ENCODE measurements at places on chromosomes 1 and 21. TPM values are rescaled to one million over a fixed set of nuclear protein-coding genes. Genes with fewer than 3 reads are reported as not detected.

- no peak for DNase-seq
- H3K27ac ChIP-seq, result no peak overlapping the region
- no peaks in the 10 kb centered on the region for H3K27me3 ChIP-seq
- H3K4me3 ChIP-seq, result no peak overlapping the region
- H3K36me3 ChIP-seq, result no peaks in the 10 kb centered on the region
- peaks cover 2% of the 10 kb centered on the region for H3K4me1 ChIP-seq
These were observed 43.3 kb downstream of the EBNA1BP2 start for GRCh38 chr1:43128816-43129215.

GRCh38 chr1:178122283-178122682, 28.4 kb downstream of the RASAL2 start:
- DNase-seq, result no peak
- no peaks in the 10 kb centered on the region for H3K27me3 ChIP-seq
- H3K27ac ChIP-seq, result peak overlapping the region; percentile 20
- peaks cover 6% of the 10 kb centered on the region for H3K36me3 ChIP-seq
- peaks cover 45% of the 10 kb centered on the region for H3K4me1 ChIP-seq

Gene KLHDC9
- not detected for total RNA-seq

- H3K4me1 ChIP-seq, result no peaks in the 10 kb centered on the region
- H3K36me3 ChIP-seq, result no peaks in the 10 kb centered on the region
- H3K4me3 ChIP-seq, result no peak overlapping the region
- H3K27me3 ChIP-seq, result no peaks in the 10 kb centered on the region
- H3K27ac ChIP-seq, result no peak overlapping the region
- DNase-seq, result no peak
These were observed 64.3 kb upstream of the ZC3H12A start for GRCh38 chr1:37410105-37410504.

Gene CRABP2
- 2.8 TPM for total RNA-seq

Gene CHD5
- total RNA-seq, result 0.28 TPM

- no peak overlapping the region for H3K27ac ChIP-seq
- no peak overlapping the region for H3K4me3 ChIP-seq
- H3K4me1 ChIP-seq, result no peaks in the 10 kb centered on the region
- no peaks in the 10 kb centered on the region for H3K27me3 ChIP-seq
- H3K36me3 ChIP-seq, result no peaks in the 10 kb centered on the region
These were observed 67.6 kb upstream of the LRRC8B start for GRCh38 chr1:89457046-89457445.

- no peaks in the 10 kb centered on the region for H3K27me3 ChIP-seq
- H3K36me3 ChIP-seq, result no peaks in the 10 kb centered on the region
- peaks cover 9% of the 10 kb centered on the region for H3K4me1 ChIP-seq
- no peak overlapping the region for H3K4me3 ChIP-seq
These were observed 48.5 kb upstream of the SLC25A33 start for GRCh38 chr1:9490605-9491339.

Data from SJSA1 (cell line).